ENCODE measurements at places on chromosomes 3 and 15.
A peak's percentile ranks its signal among the peaks of the same experiment; 100 is the strongest.

DNA sequence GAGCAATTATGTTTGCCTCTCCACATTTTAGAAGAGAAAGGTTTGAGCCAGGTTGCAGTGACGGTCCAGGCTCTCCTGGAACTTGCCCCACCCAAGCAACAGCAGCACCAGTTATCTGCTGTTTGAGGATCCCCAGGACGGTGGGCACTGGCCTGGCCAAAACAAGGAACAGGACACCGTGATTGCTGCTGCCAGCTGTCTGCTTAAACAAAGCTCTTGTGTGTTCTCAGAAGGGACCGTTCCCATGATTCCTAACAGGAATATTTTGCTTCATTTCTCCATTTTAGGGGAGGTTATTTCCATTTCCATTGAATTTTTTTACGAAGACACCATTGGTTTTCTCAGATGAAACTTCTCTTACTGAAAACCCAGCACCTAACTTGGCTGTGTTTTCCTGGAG, 66.4 kb upstream of the RPL35A start:
- DNase-seq = no peak

DNA sequence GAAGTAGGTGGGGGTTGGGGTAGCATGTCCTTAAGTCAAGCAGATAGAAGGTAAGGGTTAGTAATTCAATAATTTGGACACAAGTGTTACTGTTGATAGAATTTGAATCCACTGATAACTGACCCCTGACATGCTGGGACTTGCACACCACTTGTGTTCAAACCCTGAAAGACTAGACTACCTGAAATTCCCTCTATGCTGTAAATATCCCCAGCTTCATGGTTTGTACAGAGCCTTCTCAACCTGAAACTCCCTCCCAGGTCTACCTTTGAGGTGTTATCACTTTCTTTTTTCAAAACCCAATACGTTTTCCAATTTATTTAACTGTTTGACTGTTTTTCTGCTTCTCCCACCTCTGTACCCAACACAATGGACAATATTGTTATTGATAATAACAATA, 459.6 kb downstream of the NLGN1 start:
- no peak for DNase-seq

GRCh38 chr3:42786212-42786611, 13.2 kb upstream of the CCDC13 start:
- no peak for DNase-seq

GRCh38 chr3:160921020-160921635, 165.1 kb downstream of the PPM1L start:
- peak; percentile 53 for DNase-seq

- no peak for DNase-seq
Measured at GRCh38 chr3:177565981-177566380, 368.7 kb upstream of the TBL1XR1 start.

DNA sequence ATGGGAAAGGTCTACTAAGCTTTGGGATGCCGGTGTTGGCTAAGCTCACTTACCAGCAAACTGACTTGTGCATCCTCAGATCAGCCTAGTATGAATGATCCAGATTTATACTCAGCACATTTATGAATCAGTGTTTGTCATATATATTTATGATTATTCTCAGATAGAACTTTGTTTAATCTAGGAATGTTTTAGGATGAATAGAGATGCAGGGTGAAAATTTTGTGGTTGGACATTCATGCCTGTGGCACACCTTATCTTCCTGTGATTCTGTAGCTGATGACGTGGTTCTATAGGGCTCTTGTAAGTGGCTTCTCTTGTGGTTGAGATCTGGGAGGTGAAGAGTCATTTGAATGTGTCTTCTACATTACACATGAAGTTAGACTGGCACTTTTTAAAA, 11.4 kb downstream of the CDIN1 start:
- no peak for DNase-seq

GRCh38 chr3:36548712-36549111, 168.4 kb downstream of the STAC start:
- DNase-seq = no peak

DNA sequence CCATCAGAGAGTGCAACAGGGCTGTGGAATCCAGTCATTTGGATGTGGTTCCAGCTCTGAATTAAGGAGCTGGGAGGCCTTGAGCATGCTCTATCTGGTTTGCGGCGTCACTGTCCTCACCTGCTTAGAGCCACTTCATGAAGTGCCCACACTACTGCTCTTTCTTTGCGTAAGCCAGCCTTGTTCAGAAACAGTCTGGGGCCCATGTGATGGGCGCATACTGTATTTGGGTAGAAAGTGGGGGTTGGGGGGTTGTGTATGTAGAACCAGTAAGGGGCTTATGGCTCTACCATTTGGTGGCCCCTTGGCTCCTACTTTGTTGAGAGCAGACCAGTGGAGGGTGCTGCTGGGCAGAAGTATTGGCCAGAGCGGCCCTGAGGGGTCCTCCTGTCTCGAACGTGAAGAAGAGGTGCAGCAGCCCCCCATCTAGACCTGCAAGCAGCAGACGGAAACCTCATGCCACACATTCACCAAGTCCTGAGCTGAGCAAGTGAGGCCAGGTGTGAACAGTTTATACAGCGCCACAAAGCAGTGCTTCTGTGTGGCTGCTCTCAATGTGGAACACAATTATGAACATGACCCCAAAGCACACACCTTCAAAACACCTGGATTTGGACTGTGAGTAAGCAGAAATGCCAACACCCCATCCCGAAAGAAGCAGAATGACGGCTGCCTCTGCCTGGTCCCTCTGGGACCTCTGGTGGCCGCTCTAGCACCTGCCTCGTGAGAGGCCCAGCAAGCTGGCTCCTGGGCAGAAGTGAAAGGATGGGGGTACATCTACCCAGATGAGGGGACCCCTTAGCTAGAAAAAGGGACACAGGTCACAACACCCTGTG, 26.6 kb downstream of the SRPRB start:
- DNase-seq = no peak

Data from AML-193 (cell line).